Urinary bladder (tissue), 4 donors: ENCODE measurements at places on chromosomes 5 and 9. TPM values are rescaled to one million over a fixed set of nuclear protein-coding genes. Genes with fewer than 3 reads are reported as not detected.

- no peak for DNase-seq
Measured at GRCh38 chr5:176716320-176716719, 69.0 kb downstream of the TSPAN17 start.

GRCh38 chr9:93268551-93269314 lies 84.8 kb downstream of the WNK2 start:
- DNase-seq = no peak

GRCh38 chr5:63961125-63961597 lies 1.1 kb downstream of the HTR1A start:
- no peak for DNase-seq

The HTR1A gene
- total RNA-seq = not detected

GRCh38 chr9:3398232-3398648 lies 127.6 kb downstream of the RFX3 start:
- no peak for DNase-seq

DNA sequence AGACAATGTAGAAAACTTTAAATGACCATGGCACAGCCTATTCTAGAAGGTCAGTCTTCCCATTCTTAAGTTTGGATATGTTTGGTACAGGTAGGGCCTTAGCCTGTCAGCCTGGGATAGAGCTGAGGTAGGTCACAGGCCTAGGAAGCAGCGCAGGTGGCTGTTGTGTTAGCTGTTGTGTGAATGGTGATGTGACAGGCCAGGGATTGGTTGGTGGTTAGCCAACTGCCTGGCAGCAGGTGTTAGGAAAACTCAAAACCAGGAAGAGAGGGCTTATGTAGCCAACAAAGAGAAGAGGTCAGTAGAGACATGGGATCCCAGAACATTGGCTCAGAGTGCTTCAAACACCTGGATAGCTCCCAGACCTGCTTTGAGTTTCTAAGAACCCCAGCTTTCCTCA lies 84.2 kb downstream of the FBXO38 start:
- no peak for DNase-seq

The TSLP gene
- total RNA-seq = 2.4 TPM

DNA sequence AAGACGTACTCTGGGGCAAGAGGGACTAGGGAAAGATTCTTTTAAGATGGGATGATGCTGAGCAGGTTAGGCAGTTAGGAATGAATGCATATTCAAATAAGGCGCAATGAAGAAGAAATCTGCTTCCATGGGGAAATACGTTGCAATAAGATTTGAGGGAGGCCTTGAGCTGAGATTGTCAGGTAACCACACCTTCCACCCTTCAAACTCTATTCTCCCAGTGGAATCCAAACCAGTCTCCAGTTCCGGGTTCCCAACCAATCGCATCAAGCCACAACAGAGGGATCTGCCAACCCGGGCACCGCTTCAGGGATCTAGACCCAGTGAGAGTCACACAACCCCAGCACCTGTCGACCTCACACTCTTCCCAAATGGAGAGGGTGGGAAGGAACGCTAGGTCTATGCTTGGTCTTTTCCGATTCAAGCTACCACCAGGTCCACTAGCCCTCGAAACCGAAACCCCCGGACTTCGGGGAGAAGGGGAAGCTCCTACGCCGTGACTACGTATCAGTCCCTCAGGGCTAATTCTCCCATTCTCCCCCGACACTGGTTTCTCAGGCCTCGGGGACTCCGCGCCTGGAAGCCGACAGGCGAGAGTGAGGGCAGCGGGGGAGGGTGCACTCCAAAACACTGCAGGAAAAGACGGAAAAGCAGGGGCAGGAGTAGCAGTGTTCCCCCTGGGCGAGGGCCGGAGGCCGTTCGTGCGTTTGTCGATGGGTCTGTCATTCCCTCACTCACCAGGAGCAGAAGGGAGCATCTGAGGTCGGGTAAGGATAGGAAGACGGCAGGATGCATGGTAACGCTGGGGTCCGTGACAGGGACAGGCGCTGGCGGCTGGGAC lies 534 bp downstream of the ERP44 start:
- no peak for DNase-seq

DNA sequence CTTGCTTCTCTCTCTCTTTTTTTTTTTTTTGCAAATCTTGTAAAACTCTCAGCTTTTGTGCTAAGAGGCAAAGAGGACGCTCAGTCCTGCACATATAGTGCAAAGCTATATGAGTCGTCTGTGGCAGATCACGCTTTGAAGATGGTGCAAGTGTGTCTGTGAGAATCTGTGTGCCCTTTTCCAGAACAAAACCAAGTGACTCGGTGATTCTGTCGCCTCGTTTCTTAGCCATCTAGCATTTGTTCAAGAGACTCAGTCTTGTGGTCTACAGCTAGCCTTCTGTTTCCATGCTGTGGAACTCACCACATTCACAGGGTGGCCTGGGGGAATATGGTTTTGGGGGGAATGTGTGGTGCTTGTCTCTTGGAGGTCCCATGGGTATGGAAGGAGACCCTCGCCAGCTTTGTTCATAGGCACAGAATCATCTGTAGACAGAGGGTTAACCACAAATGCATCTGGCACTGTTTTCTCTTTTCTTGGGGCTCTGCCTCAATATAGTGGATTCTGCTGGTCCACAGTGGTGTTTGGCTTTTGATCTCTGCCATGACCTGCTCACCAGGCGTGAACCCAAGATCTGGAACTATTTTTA lies 82.1 kb downstream of the C9orf152 start:
- no peak for DNase-seq

The NXNL2 gene
- total RNA-seq = 1.9 TPM
